Endothelial cell (in vitro differentiated cells): ENCODE measurements at places on chromosomes 12 and 14.

- DNase-seq, result no peak
Measured at GRCh38 chr12:41442896-41443295, 254.8 kb downstream of the PDZRN4 start.

GRCh38 chr14:78592616-78593219 is 422.5 kb downstream of the NRXN3 start:
- DNase-seq, result no peak

DNA sequence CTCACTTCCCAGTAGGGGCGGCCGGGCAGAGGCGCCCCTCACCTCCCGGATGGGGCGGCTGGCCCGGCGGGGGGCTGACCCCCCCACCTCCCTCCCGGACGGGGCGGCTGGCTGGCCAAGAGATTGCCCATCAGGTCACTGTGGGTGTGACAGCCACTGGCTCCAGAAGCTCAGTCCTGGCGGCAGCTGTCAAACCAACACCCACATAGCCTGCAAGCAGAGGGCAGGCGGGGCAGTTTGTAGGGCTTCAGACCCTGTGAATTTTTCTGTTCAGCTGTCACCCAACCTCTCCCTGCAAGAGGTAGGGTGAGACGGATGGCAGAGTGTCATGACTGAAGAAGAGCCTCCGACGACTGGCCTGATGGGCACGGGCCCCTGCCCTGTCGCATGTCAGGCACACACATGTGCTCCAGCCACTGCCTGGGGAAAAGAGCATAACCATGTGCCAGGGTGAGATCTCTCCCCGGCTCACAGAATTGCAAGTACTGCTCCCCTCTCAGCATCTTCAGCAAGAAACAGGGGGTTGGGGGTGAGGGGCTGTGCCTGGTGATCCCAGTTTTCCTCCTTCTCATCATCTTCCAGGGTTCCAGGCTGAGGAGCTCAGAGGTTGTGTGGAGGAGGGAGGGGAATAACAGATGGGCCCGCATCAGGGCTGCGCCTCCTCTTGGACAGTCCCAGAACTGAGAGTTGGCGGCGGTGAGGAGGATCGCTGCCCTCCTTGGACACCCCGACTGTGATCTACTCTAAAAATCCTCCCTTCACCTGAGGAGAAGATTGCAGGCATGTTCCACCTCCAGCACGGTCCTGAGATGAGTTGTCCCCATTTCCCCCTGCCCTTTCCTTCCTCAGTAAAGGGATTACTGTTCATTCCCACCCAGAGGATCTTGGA is 11.2 kb upstream of the PRPH start:
- no peak for DNase-seq

DNA sequence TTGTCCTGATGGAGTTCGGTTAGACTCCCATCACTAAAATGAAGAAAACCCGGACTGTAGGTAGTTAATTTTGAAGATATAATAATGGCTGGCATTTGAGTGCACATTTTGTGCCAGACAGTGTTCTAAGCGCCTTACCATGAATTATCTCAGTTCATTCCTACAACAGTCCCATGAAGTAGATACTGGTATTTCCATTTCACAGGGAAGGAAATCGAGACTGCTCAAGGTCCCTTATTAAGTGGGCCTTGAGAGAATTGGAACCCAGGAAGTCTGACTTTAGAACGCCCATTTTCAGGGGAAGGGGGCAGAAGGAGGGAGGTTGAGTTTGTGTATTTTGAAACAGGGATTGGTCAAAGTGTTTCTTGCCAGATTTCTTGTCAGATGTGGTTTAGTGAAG is 855 bp downstream of the MNAT1 start:
- DNase-seq, result no peak

GRCh38 chr12:90253674-90254181 is 545.1 kb upstream of the ATP2B1 start:
- DNase-seq, result no peak

DNA sequence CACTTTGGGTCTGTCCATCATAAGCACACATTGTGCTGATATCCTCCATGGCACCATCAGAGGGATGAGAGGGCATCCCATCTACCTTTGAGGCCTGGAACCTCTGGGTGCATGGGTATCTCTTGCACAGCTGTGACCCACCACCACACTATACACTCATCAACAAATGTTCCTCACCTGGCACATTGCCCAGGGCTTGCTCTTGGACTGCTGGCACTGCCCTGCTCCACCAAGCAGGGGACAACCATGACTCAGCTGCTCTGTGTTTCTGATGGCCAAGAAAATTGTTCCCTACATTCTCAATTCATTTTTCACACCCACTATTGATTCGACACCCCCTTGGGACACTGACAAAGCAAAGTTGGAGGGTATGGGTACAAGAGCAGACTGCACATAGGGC is 155.5 kb downstream of the PTPRO start:
- DNase-seq, result no peak

- peak; percentile 20 for DNase-seq
Measured at GRCh38 chr14:75711105-75711795, 50.2 kb downstream of the TTLL5 start.

- no peak for DNase-seq
Measured at GRCh38 chr12:46524778-46525177, 152.2 kb upstream of the SLC38A2 start.

GRCh38 chr12:14643251-14643650 is 53.1 kb downstream of the GUCY2C start:
- no peak for DNase-seq

DNA sequence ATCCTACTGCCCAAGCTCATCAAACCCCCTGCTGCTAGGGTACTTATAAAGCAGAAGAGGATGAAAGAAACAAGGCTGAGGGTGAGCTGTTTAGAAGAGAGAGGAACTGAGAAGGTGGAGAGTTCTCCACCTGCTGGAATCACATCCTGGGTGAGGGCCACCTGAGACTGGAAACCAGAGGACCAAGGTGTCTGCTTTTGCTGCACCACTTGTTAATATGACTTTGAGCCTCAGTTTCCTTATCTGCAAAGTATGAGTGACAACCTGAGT is 203.2 kb upstream of the SSTR1 start:
- DNase-seq, result no peak

DNA sequence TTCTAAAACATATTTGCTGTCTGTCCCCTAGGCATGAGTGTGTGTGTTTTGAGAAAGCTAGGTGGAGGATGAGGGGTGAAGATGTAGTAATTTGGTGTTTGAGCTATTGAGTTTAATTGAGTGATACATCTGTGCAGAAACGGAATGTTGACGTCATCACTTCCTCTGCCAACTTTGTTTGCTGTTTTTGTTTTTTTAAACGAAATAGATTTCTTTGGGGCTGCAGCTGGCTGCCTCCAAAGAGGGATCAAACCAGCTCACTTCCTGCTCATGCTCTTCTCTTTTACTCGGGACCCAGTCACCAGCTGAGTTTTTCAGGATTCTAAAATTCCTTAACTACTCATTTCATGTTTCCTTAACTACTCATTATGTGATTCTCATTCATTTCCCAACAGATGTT is 19.5 kb upstream of the CRACR2A start:
- DNase-seq, result no peak

- DNase-seq, result no peak
Measured at GRCh38 chr12:81809829-81810595, 50.9 kb upstream of the PPFIA2 start.

GRCh38 chr12:48388938-48389337 is 38.2 kb upstream of the ZNF641 start:
- DNase-seq, result no peak

- no peak for DNase-seq
Measured at GRCh38 chr12:126907900-126908764, 1358.8 kb upstream of the TMEM132C start.

DNA sequence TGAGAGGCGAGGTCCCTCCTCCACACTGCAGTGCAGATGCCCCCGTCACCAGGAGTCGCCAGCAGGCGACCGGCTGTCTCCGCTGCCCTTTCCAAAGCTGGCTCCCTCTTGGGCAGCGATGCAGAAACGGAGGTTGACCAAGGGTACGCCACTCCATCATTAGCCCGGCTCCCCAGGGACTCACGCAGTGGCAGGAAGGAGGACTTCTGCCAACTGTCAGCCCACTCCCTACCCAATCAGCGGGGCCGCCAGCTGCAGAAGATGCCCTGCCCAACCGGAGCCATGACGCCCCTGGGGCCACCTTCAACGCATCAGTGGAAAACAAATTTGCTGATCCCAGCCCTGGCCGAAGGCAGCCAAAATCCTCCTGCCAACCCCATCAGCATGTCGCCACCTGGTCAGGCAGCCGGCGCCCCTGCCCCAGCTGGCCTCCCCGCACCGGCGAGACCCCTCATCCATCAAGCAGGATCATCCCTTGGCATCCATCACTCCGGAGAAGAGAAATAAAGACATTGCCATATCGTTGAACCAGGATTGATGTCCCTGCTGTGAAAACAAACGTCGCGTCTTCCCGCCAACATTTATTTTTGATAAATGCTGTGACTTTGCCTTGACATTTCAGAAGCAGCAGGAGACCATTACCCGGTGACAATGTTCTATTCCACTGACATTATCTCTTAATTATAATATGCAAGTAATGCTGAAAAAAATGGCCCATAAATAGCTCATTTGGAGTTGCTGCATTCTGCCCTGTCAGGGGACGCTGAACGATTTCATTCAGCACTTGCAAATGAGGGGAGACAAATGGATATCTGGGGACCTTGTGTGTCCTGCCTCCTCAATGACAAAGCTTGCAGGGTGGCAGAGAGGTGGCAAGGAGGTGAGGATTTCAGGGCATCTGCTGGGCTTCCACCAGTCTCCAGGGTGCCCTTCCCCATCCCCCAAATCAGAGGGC is 105.1 kb downstream of the SCARB1 start:
- DNase-seq, result no peak

- DNase-seq, result no peak
Measured at GRCh38 chr14:73755434-73756014, 41.3 kb upstream of the PNMA1 start.

- DNase-seq, result no peak
Measured at GRCh38 chr14:61460718-61461611, 139.6 kb downstream of the PRKCH start.

DNA sequence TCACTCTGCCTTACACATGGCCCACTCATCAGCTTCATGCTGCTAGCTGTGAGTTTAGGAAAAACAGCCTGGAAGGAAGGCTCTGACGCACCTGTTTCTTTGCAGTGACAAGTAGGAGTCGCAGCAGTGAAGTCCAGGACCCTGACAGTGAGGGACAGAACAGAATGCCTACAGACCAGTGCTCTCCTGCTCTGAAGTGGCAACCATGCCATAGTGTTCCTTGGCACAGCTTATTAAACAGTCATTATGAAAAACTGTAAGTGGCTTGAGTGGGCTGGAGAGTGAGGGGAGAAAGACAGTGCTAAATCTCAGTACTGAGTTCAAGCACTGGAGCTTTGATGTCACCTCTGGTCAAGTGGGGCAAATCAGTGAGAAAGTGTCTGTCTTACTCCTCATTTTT is 61.7 kb downstream of the MYRFL start:
- DNase-seq, result no peak

DNA sequence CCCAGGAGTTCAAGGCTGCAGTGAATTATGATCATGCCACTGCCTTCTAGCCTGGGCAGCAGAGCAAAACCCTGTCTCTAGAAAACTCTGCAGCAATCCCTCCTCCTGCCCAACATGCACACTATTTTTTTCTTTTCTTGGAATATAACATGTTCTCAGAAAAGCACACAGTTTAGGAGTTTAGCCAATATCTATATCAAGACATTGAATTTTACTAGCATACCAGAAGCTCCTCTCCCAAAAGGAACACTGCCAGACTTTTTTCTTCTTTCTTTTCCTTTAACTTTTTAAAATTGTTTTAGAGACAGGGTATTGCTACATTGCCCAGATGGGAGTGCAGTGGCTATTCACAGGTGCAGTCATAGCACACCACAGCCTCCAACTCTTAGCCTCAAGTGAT is 107.1 kb upstream of the AEBP2 start:
- no peak for DNase-seq

DNA sequence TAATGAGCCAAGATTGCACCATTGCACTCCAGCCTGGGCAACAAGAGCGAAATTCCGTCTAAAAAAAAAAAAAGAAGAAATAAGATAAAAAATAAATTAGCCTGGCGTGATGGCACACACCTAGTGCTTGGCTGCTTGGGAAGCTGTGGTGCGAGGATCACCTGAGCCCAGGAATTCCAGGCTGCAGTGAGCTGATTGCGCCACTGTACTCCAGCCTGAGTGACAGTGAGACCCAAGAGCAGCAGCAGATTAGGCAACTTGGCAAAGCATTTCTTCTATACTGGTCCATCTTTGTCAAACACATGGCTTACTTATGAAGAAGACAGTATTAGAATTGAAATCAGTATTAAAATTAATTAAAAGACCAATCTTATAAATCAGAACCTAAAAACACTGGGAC is 6.3 kb downstream of the GON7 start:
- DNase-seq, result no peak

- DNase-seq, result no peak
Measured at GRCh38 chr12:39037115-39037514, 131.7 kb upstream of the CPNE8 start.
